ENCODE measurements at places on chromosomes 3 and 15.

- DNase-seq = no peak
Measured at GRCh38 chr3:126469479-126469878, 6.2 kb downstream of the ZXDC start.

GRCh38 chr3:184642631-184643285 lies 69.1 kb downstream of the MAGEF1 start:
- DNase-seq = no peak

DNA sequence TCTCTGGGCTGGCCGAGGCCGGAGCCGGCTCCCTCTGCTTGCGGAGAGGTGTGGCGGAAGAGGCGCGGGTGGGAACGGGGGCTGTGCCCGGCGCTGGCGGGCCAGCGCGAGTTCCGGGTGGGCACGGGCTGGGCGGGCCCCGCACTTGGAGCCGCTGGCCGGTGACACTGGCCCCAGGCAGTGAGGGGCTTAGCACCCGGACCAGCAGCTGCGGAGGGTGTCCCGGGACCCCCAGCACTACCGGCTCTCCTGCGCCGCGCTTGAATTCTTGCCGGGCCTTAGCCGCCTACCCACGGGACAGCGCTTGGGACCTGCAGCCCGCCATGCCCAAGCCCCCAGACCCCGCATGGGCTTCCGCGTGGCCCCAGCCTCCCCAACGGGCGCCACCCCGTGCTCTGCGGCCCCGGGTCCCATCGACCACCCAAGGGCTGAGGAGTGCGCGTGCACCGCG lies 736.3 kb upstream of the ARRDC4 start:
- no peak for DNase-seq

DNA sequence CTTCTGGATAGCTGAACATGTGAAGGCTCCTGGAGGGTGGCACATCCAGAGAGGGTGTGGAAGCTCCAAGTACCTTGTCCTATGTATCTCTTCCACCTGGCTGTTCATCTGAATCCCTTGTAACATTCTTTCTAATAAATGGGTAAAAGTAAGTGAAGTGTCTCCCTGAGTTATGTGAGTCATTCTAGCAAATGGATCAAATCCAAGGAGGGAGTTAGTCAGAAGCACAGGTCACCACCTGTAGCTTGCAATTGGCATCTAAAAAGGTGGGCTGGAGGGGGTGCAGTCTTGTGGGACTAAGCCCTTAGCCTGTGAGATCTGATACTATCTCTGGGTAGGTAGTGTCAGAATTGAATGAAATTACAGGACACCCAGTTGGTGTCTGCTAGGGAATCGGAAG lies 71.0 kb downstream of the WWTR1 start:
- DNase-seq = no peak

- DNase-seq = no peak
Measured at GRCh38 chr3:15347737-15348110, 15.3 kb upstream of the SH3BP5 start.

DNA sequence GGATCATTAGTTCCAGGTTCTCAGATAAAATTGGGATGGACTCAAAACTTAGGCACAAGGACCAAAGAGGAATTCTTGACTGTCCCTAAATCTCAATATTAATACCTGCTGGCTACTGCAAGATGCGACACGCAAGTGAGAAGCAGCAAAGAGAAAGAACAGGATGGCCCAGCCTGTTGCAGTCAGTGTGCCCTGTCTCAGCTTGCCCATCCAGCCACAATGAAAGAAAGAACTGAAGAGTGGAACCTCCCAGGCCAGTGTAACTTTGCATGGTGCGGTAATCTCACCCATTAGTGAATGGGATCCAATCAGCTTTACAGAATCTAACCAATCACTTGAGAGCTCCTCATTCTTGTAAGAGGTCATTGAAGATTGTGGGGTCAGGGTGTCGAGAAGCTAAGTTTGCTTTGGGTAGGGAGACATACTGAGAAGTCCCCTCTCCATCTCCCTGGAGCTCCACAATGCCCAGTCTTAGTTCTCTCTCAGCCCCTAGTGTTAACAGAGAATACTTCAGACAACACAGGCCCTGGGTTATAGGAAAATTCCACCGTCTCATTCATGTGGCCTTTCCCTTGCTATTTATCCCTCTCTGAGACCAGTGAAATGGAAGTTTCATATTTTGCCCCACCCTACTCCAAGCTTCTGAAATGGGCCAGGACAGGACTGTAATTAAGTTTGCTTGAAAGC lies 3.2 kb upstream of the SLC9A9 start:
- no peak for DNase-seq

DNA sequence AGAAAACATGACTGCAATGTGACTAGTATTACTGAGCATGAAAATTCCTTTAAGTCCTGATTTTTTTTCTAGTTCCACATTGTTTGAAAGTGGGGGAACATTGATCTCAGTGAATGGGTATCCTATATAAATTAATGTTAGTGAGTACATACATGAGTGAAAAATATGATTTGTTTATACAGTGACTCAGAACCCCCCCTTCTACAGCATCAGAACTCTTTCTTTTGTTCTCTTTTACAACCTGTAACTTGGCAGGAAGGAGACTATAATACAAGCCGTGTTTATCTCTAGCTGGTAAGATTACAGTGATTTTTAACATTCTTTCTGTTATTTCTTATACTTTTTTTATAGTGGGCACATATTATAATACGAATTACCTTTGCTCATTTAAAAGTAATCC lies 384.7 kb downstream of the PDCD6IP start:
- DNase-seq = no peak

DNA sequence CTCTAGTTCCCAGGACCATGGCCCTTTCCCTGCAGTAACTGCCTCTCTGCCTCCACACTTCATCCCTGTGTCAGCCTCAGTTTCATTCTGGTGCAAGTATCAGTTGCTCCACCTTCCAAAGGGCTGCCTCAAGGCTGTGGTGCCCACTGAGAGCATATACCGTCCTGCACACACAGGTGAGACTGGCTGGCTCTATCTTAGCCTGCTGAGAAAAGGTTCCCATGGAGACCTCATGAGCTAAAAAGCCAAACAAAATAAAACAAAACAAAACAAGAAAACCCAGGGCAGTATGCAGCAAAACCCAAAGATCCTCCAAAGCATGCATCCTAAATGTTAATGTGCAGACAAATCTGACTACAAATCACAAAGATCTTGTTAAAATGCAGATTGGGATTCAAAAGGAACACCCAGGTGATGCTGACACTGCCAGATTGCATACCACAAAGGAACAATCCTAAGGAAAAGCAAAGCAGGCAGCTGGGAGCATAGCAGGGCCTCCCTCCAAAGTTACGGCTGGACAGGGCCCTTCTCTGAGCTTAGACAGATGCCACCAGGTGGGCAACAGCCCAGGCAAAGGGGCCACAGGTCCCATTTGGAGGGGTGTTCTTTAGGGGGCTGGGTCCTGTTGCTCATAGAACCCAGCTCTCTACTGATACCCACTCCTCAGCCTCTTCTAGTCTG lies 76.3 kb upstream of the SLCO2A1 start:
- DNase-seq = no peak

DNA sequence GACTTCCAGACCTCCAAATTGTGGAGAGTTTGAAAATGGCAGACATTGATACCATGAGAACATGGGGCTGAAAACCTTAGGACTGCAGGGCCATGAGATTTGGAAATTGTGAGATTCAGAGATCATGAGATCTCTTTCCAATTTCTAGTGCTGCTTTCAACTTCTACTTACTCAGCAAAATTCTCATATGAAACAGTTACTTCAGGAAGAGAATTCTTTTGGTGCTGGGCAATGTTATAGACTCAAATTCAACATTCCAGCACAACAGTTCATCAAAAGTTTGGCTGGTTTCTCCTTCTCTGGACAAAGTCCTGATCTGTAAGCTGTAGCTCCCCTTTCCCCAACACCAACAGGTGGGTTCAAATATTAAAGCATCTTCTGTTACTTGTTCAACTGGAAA lies 506.9 kb upstream of the NECTIN3 start:
- DNase-seq = no peak

DNA sequence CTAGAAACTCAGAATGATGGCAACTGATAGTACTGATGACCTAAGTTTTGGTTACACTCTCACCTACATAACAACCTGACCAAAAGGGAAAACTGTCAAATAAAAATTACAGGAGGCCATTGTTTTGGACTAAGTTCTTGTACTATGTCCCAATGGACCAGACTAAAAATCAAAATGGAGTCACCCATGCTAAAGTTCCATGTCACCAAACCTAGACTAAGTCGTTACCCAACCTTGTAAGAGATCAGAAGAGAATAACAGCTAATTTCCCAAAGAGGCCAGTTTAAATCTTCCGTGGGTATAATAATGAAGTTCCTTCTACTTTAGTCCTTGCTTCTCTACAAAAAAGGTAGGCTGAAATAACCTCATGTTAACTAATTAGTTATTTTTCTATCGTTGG lies 12.3 kb downstream of the THOC7 start:
- no peak for DNase-seq

DNA sequence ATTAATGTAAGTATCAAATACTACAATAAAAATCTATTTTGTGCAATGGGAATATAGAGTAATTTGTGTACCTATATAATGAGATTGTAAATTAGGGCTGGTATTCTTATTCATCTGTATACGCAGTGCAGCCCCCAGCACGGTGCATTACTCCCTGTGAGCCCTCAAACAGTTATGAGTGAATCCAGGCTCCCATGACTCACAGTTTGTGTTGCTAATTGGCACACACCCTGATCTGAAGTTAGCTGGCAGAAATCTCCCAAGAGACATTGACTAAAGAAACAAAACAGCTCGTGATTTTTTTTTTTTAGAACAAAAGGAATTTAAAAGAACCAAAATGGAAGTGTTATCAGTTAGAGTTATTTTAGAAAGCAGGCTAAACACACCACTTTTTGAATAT lies 15.7 kb downstream of the GK5 start:
- DNase-seq = no peak

DNA sequence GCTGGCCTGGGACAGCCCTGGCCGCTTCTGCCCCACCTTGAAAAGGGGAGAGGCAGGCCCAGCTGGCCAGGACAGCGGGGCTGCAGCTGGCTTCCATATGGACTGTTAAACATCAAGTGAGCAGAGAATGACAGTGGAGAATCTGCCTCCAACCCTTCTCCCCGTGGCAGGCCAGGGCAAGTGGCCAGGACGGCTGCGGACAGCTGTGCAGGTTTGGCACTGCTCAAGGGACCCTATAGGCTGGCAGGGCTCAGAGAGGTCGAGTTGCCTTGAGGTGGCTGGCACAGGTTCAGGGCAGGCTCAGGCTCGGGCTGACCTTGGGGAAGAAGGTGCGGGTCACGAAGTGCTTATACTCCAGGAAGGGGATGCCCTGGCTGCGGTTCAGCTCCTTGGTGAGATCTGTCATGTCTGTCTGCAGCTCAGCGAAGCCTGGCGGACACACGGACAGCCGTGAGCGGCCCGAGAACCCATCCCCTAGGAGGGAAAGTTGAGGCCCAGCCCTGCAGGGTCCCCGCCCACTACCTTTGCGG lies 24.3 kb downstream of the H1-8 start:
- DNase-seq = no peak

DNA sequence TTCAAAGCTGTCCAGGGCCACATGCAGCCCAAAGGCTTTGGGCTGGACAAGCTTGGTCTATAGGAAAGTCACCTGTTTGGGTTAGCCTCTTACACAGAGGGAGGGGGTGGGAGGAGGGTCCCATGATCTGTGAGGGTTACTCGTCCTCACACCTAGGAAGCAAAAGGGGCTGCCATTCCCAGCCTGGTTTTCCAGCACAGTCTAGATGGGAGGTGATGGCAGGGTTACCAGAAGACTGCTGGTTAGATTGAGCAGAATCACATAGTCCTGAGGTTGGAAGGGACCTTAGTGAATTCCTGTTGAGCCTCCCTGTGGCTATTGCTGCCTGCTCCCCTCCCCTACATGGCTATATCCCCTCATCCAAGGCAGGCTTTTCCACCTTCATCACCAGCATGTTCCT lies 101.8 kb downstream of the SEMA5B start:
- DNase-seq = no peak

DNA sequence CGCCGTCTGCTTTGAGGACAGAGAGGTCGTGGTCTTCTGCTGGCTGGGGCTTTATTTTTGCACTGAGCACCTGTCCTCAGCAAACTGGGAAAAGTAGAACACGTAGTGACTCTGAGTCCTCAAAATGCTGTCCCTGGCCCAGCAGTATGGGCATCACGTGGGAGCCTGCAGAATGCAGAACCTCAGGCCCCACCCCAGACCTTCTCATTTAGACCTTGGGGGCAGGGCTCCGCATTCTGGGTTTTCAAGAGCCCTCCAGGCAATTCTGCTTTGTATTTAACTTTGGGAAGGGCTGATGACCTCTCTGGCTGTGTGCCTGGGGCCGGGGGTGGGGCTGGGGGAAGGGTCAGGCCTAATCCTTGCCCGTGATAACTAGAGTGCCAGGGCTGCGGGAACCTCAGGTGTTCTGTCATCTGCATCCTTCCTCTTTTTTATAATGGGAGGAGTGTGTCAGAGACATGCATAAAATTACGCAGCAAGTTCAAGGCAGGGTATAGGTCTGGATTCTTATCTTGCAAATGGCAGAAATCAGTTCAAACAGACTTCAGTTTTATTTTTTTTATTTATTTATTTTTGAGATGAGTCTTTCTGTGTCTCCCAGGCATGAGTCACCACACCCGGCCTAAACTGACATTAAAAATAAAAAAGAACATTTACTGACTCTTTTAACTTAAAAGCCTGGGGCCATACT lies 11.1 kb downstream of the SLC6A6 start:
- DNase-seq = no peak

DNA sequence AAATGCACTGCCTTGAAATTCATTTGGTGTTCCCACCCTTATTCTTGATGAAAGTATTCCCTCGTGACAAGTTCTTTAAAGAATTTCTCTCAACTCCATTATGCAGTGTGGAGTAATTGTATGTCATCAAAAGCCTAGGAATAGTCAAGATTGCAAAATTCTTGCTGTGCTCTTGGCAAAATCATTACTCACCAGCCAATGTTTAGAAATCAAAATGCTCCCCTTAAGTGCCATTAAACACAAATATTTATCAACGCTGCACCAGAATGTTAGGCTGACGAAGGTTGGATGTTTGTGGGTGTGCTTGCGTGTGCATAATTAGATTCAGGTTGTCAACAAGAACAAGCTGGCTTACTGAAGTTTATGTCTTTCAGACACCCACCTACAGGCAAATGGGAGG lies 40.5 kb downstream of the SST start:
- no peak for DNase-seq

GRCh38 chr15:89198934-89199333 lies 22.4 kb downstream of the RLBP1 start:
- no peak for DNase-seq

DNA sequence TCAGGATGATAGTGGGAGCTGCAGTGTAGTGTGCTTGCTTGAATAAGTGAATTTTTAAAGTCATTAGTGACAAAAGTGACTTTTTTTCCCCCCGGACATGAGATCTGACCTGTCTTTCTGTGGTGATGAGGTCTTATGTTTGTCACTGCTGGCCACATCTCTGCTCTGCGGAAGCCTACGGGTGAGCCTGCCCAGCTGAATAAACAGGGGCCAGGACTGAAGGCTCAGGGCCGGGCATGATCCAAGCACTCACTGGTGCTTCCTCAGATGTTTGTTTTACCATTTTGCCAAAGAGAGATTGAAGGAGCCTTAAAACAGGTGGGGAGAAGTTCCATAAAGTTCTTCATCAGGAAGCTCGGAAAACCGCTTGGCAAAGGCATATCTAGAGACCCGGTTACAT lies 35.0 kb downstream of the RPL39L start:
- DNase-seq = no peak

- DNase-seq = no peak
Measured at GRCh38 chr15:76440441-76440840, 103.9 kb downstream of the ISL2 start.

Measured in effector CD4-positive, alpha-beta T cell (primary cell).